Tongue (tissue), 3 donors: ENCODE measurements at places on chromosomes 11 and 22.

- peak; percentile 80 for DNase-seq
Observed at GRCh38 chr11:124758355-124759265, 3.5 kb downstream of the ESAM start.

DNA sequence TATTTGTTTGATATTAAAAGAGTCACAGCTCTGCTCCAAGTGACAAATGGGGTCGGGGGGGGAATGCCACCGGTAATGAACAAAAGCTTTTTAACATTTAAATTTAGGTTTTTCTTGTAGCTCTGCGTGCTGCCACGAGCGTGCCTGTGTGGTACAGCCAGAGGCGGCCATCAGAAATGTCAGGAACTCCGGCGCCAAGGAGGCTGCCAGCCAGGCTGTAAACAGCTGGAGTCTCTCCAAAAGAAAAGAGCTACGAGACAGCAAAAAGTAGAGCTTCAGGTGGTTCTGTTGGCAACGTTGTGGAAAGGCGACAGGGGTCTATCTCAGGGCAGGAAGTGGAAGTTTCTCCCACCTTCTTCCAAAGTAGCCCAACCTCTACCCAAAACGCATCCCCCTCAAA, 532.8 kb downstream of the OPCML start:
- DNase-seq: no peak

GRCh38 chr11:2108675-2109491, 30.3 kb downstream of the IGF2 start:
- peak; percentile 57 for DNase-seq

DNA sequence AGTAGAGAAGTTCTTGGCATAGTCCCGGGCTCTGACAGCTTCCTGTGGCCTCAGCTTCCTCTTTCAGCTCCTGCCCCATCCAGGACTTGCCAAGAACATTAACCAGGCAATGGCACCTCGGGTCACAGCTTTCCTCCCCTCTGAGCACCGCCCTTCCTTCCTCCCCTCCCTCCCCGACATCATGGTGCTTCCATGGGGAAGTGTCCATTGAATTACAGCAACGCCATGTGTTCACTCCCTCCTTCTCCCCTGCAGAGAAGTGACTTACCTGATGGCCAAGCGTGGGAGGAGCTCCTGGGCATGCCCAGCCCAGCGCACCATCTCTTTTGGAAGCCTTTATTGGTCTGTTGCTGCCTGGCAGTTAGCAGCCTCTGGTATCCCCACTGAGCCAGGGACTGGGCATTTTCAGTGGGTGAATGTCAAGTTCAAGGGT, 25.8 kb upstream of the DAGLA start:
- no peak for DNase-seq

DNA sequence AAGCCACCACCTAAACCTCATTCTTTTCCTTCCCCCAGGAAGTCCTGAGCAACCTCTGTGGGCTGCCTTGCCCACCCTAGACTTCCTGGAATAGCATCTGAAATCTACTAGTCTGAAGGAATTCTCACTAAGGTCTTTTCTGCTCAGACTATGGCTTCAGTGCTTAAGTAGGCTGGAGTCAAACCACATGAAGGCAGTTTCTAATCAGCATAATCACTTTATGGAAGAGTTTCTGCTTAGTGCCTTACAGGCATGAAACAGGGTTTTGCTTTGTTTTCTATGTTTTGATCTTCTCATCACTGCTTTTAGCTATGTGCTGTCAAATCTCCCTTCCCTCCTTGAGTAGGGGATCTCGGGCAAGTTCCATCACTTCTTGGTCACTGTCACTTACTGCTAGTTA, 117.7 kb downstream of the WT1 start:
- DNase-seq: no peak

- DNase-seq: no peak
Observed at GRCh38 chr22:36758792-36759271, 17.1 kb downstream of the IFT27 start.

DNA sequence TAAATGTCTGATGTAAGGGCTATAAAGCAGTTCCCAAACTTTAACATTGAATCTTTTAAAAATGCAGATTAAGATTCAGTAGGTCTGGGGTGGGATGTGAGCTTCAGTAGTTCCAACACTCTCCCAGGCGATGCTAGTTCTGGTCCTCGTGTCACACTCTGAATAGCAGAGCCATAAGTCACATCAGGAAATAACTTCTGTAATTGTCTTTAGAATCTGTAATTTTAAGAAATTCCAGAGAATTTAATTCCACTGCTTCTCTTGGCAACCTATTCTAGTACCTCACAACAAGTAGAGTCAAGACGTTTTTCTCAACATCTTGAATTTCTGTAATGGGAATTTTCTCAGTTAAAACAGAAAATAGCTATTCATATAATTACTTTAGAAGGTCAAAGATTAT, 223.1 kb downstream of the TMEM135 start:
- no peak for DNase-seq

DNA sequence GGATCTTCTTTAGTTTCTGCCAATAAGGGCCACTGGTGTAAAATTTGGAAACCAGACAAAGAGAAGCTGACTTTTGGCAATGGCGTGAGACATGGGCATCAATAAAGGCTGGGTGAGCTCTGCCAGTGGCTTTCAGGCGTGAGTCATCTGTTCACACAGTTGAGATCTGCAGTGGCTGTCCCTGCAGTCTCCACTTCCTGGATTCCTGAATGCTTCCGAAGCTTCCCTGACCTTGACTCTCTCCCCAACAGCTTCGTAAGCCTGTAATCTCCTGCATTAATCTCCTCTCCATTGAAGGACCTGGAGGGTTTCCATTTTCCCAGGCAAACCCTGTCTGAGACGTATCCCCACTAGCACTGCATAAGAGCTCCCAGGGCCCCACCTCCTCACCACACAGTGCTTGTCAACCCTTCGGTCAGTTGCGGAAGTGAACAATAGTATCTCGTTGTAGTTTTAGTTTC, 574.7 kb downstream of the TBC1D22A start:
- DNase-seq: peak; percentile 73

GRCh38 chr22:37018086-37018814, 997 bp downstream of the TST start:
- DNase-seq: no peak

- peak; percentile 92 for DNase-seq
Observed at GRCh38 chr11:66289548-66290329, 796 bp upstream of the YIF1A start.

DNA sequence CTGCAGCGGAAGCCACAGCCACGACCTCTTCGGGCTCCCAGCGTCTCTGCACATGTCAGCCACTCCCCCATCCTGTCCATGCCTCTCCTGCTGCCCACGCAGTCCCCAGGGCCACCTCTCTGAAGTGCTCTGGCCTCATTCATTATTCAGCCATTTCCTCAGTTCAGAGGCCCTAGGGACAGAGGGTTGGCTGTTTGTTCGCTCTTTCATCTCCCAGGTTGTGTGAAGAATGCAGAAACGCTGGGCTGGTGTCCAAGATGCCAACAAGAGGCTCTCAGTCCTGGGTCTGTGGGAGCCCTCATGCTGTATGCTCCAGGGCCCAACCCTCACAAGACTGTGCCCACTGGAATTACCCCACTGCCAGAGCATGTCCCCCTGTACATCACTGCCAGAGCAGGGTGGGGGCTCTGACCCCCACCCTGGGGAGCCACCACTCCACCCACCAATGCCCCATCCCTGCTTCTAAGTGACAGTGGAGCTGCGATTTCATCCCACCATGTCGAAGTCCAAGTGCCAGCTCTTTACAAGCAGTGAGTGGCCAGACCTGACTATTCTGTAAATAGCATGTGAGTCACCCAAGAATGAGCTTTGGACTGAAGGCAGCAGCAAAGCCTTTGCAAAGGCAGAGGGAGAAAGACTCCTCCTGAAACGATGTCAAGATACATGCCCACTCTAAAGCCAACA, 209.6 kb downstream of the BUD13 start:
- peak; percentile 46 for DNase-seq

DNA sequence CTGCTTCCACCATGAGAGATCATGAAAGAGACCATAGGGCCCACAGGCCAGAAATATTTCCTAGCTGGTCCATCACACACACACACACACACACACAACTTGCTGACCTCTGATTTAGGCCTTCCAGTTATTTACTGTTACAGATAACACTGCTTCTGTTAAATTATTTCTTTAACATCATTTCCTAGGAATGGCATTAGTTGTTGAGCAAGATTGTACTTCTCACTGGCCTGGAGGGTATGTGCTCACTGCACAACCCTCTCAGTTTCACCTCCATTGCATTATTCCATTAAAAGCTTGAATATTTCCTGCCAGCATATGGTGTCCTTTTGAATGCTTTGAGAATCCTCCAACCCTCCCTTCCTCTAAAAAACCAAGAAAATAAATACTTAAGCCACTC, 104.4 kb downstream of the MICAL2 start:
- no peak for DNase-seq

DNA sequence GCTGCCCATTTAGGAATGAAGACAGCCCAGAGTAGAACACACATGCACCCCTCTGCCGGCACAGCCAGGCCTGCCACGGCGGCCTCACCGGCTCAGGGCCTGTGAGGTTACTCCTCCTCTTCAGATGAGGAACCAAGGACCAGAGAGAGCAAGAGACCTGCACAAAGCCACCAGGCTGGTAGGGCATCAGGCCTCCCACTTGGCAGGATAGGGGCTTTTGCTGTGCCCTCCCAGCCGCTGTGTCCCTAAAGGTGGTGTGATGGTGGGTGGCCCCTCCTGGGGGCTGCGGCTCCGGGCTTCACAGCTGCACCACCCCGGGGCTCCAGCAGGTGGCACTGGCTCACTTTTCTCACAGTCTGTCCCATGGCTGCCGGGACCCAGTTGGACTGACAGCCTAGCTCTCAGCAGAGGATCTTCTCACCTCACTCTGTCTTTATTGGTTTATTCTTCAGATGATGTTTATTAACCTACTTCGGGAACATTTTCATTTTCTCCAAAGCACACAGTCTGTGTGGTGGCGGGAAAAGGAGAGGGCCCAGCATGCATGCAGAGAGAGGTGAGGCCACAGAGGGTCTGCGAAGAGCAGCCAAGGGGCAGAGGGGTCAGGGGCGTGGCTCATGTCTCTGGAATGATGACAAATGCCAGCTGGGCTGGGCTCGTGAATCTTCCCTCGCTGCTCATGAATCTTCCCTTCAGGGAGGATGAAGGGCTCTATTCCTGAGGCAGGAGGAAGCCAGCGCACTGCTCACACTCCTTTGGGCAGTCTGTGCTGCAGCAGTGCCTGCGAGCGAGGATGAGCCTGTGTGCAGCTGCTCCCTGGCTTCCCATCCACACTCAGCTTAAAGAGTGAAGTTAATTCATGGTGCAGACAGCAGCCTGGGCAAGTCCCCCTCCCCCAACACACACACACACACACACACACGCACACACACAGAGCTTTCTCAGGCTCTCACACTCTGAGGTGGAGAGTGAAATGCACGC, 101.1 kb upstream of the PITPNB start:
- DNase-seq: peak; percentile 88

GRCh38 chr22:20955548-20955947, 11.5 kb upstream of the AIFM3 start:
- no peak for DNase-seq

DNA sequence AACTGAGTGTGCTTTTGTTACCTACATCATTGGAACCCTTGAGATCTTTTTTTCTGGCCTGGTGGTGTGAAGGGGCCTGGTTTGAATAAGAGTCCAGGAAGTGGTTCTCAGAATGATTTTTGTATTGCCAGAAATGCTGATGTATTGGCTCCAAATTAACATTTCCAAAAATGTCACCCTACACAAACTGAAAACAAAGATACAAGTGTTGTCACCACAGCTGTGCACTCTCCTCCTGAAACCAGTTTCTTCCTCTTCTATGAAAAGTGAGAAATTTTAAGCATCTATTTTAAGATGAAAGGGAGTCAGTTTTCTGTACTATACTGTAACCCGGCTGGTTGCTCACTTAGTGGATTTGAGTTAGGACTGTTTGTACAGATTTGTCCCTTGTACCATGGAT, 218.8 kb downstream of the PGR start:
- no peak for DNase-seq

GRCh38 chr22:44543781-44544477, 45.9 kb upstream of the RTL6 start:
- peak; percentile 35 for DNase-seq

DNA sequence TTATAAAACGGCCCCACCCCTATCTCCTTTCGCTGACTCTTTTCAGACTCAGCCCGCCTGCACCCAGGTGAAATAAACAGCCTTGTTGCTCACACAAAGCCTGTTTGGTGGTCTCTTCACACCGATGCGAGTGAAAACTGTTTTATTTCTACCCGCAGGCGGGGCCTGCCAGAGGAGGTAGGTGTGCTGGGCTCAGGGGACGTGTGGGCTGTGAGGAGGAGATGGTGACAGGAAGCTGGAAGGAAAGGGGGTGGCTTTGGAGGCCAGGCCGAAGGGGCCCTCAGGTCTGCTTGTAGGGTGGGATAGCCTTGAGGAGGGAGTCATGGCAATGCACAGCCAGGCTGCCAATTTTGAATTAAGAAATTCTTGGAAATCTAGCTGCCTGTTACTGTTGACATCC, 21.3 kb upstream of the KRTAP5-7 start:
- DNase-seq: no peak

- no peak for DNase-seq
Observed at GRCh38 chr11:9850224-9850895, 186.5 kb downstream of the SWAP70 start.

- DNase-seq: no peak
Observed at GRCh38 chr11:103594283-103594682, 442.2 kb upstream of the DDI1 start.

DNA sequence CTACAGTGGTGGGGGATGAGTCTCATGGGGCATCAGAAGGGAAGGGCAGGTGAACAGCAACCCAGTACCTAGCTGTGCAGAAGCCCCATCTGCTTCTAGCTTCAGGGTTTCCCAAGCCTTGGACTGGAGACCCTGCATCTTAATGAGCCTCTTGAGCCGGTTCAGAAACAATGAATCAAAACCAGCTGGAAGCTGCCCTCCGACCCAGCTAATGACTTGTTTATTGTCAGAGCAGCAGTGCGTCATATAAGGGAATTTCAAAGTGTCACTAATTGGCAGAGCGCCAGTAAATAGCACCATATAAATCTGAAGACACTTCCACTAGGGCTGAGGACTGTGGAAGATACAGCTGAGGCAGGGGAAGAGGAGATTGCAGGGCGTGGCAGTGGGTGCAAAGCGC, 57.5 kb downstream of the RPUSD4 start:
- peak; percentile 76 for DNase-seq

GRCh38 chr11:86244522-86245368, at the start of gene EED:
EED (plus strand) TSS chr11:86244753; CDS start chr11:86245230, 477 bp downstream.
- peak; percentile 98 for DNase-seq

GRCh38 chr11:2919188-2919587, 10.0 kb downstream of the PHLDA2 start:
- no peak for DNase-seq

GRCh38 chr11:78715639-78716311, 141.1 kb upstream of the NARS2 start:
- peak; percentile 67 for DNase-seq

DNA sequence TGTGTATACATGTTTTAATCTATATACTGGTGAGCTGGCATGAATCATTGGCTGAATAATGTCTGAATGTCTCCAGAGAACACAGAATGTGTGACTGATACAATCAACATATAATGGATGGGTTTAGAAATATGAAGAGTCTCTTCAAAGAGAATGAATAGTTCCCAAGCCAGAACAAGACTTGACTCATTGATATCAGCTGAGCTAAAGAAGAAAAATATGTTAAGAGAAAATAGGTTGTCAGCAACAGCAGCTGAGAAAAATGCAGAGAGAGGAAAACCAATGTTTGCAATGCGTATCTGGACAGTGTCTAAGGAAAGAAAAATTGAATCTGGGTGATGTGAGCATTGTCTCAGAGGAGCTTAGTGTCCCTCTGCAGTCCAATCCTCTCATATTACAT, 1281.8 kb upstream of the TENM4 start:
- DNase-seq: peak; percentile 51
